Fibroblast of the conjunctiva (primary cell): ENCODE measurements at places on chromosomes 11 and 22.

DNA sequence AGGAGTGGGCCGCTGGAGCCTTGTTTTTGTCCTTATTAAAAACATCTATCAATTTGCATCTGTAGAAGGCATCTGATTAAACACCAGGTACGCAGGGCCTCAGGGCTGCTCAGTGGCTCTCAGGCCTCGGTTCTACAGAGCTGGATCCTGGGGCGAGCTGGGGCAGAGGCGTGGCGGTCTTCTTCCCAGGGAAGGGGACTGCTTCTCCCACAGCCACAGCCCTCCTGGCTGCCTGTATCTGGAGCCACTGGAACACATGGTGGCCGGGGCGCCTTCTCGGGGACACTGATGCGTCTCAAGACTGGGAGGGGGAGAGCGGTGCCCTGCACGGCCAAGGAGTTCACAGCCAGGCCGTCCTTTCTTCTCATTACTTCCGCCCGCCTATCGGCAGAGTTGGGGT, 1178.2 kb downstream of the BRD1 start:
- no peak for DNase-seq

DNA sequence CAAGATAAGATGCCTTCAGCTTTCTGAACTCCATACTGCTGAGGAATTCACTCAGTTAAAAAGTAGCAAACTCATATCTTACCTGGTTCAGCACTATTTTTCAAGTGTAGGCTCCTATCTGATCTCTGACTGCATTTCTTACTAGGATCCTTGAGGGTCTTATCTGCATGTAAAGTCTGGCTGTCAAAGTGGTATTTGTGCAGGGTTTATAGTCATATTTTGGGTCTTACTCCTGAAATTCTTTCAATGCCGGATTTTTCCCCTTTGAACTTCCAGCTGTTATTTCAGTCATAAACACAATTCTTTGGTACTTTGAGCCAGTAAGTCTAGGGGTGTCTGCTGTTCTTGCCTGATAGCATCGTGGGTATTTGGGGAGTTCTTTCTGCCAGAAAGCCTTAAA, 25.3 kb upstream of the NOX4 start:
- DNase-seq = no peak

DNA sequence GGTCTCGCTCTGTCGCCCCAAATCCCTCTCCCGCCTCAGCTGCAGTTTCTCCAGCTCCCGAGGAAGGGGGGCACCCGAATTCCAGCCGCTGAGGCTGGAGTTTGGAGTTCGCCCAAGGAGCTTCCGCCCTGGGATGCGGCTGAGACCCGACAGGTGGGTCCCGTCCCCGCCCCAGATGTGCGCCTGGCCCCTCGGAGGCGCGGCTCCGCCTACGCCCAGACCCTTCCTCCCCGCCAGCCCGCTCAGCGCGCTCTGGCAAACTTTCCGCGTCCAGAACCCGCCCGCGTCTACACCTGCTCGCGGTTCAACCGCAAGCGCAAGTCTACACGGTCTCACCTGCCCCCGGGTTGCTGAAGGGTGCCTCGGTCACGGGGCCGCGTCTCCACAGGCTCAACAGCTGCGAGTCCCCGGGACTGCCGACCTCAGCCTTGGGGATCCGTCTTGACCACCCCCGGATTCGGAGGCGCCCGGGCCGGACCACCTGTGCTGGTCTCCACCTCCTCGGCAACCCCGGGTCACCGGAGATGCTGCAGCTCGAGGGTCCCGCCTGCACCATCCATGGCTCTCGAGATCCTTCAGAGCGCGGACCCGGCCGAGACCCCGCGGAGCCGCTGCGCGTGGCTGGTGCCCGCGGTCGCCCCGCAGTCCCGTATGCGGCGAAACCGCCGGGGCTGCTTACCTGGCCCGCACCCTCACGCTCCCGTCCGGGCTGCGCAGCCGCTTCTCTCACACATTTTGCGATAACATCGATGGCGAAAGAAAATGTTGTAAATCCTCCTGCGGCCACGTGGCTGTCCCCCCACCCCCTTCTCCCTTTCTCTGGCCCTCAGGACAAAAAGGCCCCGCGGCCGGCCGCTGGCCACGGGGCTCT, 63.6 kb downstream of the NFAM1 start:
- no peak for DNase-seq

DNA sequence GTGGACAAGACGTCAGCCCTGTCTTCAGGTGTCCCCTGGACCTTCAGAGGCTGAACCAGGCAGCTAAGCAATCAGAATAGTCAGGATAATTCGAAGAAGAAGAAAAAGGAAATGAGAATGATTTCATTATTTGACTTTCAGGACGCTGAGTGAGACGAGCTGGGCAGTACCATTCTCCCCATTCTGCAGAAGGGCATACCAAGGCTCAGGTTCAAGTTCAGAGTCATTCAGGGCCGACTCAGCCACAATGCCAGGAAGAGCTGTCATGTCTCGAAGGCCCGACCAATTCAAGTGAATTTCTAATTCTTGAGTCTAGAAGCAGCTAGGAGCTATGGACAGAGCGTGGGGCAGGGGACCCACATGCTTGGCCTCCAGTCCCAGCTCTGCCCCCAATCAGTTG, 33.8 kb upstream of the CD82 start:
- no peak for DNase-seq

DNA sequence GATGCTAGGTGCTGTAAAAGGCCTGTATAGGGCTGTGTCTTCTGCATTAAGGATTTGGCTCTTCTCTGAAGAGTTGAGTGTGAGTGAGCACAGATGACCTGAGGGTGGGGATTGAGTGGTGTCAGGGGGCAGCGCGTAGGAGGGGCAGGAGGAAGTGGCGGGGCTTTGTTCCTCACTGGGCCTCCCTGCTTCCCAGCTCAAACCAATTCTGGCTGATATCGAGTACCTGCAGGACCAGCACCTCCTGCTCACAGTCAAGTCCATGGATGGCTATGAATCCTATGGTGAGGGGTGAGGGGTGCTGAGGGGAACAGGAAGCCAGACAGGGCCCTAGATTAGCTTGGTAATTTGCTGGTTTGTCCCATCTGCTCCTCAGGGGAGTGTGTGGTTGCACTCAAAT, 9.1 kb downstream of the PHOX2A start:
- DNase-seq = no peak

DNA sequence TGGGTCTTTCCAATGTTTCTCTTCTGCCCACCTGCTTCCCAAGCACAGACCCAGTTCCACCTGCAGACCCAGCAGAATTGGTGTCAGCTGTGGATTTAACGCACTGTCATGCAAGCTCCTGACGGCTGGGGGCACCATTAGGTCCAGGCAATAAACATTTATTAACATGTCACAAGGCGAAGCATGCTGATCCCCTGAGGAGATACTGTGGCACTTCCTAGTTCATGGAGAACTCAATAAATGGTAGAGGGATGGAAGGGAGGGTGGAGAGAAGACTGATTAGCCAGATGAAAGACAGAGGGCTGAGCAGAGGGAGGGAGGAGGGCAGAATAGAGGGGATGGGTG, 68.3 kb upstream of the TSPAN18 start:
- no peak for DNase-seq

DNA sequence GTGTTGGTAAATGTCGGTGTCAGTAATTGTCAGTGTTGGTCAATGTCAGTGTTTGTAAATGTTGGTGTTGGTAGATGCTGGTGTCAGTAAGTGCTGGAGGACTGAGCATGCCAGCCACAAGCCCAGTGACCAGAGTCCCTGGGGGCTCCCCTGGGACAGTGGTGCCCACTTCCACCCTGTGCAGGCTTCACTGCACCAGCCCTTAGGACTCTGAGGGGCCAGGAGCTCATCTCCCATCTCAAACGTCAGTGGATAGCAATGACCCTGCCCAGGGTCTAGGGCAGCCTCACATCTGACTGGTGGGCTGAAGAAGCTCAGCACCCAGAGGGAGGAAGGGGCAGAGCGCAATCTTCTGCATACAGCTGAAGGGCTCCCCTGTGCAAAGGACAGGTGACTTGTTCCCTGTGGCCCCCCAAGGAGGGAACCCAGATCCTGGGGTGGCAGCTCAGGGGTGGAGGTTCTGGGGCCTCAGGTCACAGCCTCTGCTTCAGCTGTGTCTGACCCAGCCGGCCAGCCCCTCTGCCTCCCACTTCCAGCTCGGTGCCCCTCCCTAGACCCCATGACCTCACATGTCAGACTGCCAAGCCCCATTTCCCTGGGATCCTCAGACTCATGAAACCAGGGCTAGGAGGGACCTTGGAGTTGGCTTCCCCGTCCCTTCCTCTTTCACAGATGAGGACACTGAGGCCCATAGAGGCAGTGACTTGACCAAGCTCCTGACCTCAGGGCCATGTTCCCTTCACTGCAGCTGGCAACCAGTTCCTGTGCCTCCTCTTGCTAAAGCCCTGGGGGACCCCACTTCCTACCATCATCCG, 138.4 kb downstream of the CRYBB2 start:
- DNase-seq = no peak

- DNase-seq = peak; percentile 58
These were observed 206.3 kb downstream of the DDX10 start for GRCh38 chr11:108871152-108871551.

DNA sequence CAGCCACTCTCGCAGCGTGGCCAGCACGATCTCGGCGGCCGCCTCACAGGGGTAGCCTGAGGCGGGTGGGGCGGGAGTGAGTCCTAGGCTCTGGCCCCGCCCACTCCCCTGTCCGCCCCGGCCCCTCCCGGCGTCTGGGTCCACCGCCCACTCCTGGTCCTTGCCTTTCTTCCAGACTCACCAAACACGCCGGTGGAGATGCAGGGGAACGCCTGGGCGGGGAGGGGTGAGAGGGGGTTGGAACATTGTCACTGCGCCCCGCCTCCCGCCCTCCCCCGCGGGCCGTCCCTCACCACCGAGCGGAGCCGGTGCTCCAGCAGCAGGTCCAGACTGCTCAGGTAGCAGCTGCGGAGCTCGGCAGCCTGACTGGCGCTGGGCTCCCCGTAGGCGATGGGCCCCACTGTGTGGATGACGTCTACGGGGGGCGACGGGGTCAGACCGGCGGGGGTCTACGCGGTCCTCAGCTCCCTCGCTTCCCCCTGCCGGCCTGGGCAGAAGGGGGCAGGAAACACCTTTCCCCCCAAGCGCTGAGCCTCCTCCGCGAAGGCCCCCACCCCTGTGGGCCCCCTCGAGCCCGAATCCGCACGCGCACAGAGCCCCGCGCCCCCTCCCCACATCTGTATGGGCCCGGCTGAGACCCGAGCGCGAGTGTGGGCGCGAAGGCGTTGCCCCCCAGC, 13.2 kb downstream of the OTUB1 start:
- peak; percentile 33 for DNase-seq

GRCh38 chr11:12376259-12377081, 901 bp upstream of the PARVA start:
- peak; percentile 31 for DNase-seq

DNA sequence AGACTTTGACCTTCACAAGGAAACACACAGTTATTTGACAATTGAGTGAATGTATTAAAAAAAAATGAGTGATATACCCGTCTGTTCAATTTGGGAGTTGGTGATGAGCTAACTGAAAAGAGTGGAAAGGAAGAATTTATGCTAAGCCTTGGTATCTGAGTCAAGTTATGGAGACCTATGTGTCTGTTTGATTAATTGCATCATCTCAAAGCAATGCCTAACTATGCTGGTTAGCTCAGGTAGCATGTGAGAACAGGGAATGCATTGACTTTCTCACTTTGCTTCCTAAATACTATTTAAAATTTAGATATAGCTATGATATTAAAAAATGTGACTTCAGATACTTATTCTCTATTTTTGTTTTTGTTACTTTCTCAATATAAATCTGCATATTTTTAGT, 110.5 kb downstream of the DDX10 start:
- DNase-seq = no peak

DNA sequence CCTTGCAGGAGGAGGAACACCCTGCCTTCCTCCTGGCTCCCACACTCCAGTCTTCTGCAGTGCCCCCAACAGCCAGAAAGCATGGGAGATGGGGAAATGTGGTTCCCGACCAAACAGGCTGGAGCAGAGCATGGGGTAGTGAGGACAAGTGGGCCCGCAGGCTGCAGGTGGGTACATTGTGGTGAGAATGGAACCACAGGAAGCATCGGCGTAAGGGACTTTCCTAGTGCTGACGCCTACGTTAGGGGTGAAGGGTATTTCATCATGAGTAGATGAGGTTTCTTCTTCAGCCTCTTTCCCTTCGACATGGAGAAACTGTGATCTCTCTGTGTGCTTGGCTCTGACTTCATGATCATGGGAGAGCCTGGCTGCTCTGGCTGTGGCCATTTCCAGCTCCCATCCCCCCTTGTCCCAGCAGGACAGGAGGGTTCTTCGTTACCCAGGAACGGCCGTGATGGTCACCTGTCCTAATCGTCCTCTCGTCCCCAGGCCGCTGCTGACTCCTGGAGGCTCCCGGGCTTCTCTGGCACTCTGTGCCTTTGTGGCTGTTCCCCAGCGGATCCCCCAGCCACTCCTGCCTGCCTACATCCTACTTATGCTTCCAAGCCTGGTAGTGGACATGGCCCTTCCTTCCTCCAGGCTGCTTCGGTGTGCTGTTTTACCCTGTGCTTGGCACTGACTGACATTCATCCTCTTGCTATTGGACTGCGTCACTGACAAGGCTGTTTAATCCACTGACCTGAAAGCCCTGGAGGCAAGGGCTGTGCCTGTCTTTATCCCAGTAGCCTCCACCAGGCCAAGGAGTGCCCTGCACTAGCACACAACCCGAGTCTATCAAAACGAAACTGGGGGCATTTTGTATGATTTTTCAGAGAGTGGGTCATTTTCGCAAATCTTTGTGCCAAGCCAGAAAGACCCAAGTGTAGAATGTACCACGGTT, 65.2 kb upstream of the CECR2 start:
- DNase-seq = no peak

DNA sequence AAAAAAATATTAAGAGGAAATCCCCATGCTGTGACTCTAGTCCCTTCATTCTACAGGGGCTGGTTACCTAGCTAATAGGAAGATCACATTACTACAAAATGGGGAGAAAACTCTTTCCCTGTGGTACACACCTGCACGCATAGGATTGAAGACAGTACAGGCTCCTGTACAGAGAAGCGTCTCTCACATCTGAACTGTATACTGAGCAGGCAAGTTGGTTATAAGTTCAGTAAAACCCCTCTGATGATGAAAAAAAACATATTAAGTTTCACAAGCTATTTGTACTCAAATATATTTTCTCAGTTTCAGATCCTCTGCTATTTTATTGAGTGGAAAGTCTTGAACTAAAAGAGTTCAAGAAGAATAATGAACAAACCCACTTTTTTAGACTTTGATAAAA, 156.9 kb upstream of the HSD17B12 start:
- DNase-seq = no peak

DNA sequence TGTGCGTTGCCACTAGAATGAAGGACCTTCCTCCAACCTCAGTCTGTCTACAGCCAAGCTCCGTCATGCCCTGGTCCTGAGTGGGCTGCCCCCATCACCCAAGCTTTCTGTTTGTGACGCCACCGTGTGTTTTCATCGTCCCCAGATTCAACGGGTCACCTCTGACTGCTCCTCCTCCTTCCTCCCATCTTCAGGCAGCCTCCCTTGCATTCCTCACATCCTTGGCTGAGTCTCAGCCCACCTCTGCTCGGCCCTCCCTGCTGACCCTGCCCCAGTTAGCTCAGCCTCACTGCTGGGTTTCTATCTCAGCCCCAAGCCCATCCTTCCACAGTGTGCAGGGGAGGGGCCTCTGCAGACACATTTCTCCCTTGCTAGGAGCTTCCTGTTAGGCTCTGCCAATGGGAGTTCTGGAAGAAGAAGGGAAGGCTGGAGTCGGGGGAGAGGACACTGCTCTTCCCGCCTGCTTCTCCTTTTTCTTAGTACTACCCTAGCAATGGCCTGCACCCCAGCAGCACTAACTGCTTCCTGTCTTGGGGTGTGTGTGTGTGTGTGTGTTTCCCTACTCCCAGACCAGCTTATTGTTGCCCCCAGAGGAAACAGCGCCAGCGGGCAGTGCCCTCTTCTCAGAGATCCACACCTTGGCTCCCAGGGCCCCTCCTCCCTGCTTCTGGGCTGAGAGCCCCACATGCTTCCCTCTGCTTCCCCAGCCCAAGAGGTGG, 5.2 kb downstream of the IFT27 start:
- no peak for DNase-seq
